ELR (cell line): ENCODE measurements at places on chromosomes 12 and 14.

DNA sequence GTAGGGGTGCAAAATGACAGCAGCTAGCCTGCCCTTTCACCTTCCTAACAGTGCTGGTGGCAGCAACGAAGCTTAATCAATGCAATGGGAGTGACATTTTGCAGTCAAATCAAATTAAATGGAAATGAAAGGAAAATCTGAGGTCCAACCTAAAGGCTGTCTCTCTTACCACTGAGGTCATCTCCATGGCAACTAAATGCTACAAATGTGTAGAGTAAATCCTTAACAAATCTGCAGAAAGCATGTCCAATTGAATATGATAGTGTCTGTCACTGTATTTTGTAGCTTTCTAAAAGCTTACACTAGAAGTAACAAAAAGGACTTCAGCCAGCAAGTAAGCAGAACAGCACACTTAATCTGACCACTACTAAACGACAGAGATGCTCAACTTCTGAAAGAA, 488.8 kb downstream of the BCAT1 start:
- DNase-seq, result no peak

DNA sequence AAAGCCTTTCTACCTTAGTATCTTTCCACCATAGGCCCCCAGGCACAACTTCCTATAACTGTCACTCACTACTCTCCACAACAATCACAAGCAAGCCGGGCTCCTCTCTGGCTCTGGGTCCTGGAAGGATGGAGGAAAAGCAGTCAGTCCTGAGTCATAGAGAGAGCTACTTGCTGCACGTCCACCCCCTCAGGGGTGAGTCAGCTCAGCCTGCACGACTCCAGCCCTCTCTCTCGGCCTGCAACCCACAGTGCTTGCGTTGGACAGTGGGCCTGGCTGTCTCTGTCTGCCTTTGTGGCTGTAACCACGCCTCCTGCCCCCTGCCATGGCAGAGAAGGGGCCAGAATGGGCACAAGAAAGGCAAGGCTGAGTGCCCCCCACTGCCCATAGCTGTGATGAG, 154.1 kb upstream of the FKBP4 start:
- DNase-seq, result peak; percentile 97

DNA sequence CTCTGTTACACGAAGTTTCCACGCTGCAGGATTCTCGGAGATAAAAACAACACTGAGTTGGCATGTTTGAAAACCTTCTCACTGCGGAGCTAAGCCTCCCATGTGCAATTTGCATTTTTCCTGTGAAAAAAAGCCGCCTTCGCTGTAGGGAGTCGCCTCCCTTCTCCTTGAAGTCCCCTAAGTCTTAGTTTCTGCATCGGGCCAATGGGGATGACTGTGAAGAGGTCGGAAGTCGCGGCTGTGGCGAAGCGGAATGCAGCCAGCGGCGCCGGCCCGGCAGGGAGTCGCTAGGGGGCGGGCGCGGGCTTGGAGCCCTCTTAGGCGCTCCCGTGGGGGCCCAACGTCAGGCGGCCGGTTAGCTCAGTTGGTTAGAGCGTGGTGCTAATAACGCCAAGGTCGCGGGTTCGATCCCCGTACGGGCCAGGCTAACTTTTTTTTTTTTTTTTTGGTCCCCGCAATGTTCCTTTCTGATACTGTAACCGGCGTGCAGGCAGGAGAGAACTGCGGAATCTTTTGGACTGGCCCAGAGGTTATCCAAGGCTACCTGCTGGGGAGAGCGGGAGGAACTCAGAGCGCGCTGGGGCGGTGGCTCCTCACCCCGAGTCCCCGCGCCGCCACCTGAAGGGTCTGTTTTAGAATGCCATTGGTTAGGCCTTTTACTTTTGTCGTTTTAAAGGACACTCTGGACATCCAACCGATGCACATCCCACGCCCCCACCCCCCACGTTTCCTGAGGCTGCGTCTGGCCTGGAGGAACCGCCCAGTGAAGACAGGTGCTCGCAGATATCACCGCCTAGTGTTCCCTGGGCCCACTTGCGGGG, 2.6 kb upstream of the ZNF839 start:
- DNase-seq, result peak; percentile 97

- no peak for DNase-seq
Measured at GRCh38 chr12:123064885-123065619, 84.6 kb downstream of the ARL6IP4 start.

DNA sequence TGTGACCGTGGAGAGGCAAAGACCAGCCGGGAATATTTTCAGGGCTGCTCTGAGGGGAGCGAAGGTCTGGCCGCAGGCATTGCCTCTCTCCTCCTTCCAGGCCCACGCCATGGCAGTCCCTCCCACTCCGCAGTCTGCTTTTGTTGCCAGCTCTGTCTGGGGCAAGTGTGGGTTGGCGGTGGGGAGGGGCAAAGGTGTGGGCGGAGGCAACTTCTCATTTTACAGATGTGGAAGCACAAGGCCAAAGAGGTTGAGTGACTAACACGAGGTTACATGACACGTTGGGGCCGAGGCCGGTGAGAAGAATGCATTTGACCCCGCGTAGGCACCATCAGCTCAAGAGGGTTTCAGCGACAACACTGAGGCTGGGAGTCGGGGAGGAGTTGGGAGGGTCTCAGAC, 6.1 kb upstream of the FAIM2 start:
- peak; percentile 14 for DNase-seq

- peak; percentile 9 for DNase-seq
Measured at GRCh38 chr12:130013771-130014484, 110.1 kb upstream of the TMEM132D start.
